Lower lobe of right lung (tissue), 2 donors: ENCODE measurements at places on chromosomes 3 and 15. TPM values are rescaled to one million over a fixed set of nuclear protein-coding genes. Genes with fewer than 3 reads are reported as not detected.

MAP6D1 gene
- total RNA-seq: 1.9 TPM

TNNC1 gene
- total RNA-seq: 44.0 TPM

TTC14 gene
- 52.9 TPM for total RNA-seq

KBTBD13 gene
- total RNA-seq: not detected

UTS2B gene
- total RNA-seq: 0.44 TPM

CD96 gene
- 5.6 TPM for total RNA-seq

MYZAP gene
- 41.3 TPM for total RNA-seq

SPATA16 gene
- not detected for total RNA-seq

SRGAP3 gene
- 7.8 TPM for total RNA-seq

ELL3 gene
- total RNA-seq: 5.1 TPM

SERPINI2 gene
- 2.3 TPM for total RNA-seq

GABRB3 gene
- 5.5 TPM for total RNA-seq

RTF1 gene
- total RNA-seq: 27.1 TPM

PLCH1 gene
- 14.0 TPM for total RNA-seq

TRPC1 gene
- 5.4 TPM for total RNA-seq

KBTBD12 gene
- 0.95 TPM for total RNA-seq

MESP1 gene
- 0.53 TPM for total RNA-seq

TMCO5A gene
- not detected for total RNA-seq

DCUN1D1 gene
- total RNA-seq: 53.2 TPM

IMPG2 gene
- 0.21 TPM for total RNA-seq

KLF13 gene
- 178 TPM for total RNA-seq

P3H2 gene
- total RNA-seq: 61.9 TPM

MORC1 gene
- not detected for total RNA-seq

LOXL1 gene
- 7.6 TPM for total RNA-seq

TMEM108 gene
- 18.5 TPM for total RNA-seq

HHATL gene
- total RNA-seq: 1.0 TPM

TMEM212 gene
- total RNA-seq: 5.2 TPM

ABHD14A gene
- 17.8 TPM for total RNA-seq

KNG1 gene
- total RNA-seq: not detected

SNURF gene
- total RNA-seq: 21.3 TPM

MUC20 gene
- total RNA-seq: 14.3 TPM

EPB42 gene
- not detected for total RNA-seq

CEP19 gene
- total RNA-seq: 2.2 TPM

ERICH6 gene
- not detected for total RNA-seq

C3orf18 gene
- 6.7 TPM for total RNA-seq

FBXO40 gene
- 0.09 TPM for total RNA-seq
